ENCODE measurements at places on chromosomes 6 and 20. TPM values are rescaled to one million over a fixed set of nuclear protein-coding genes. Genes with fewer than 3 reads are reported as not detected.

The CNKSR3 gene
- total RNA-seq, result 1.5 TPM

The KLC4 gene
- 31.4 TPM for total RNA-seq

The ADGRF1 gene
- total RNA-seq, result not detected

The FAM217A gene
- total RNA-seq, result not detected

The SPO11 gene
- total RNA-seq, result not detected

The MOG gene
- total RNA-seq, result not detected

The MOCS1 gene
- total RNA-seq, result 1.1 TPM

The ECT2L gene
- 0.11 TPM for total RNA-seq

GRCh38 chr20:14972690-14973089 is 635.3 kb upstream of the FLRT3 start:
- no peaks in the 10 kb centered on the region for H3K27me3 ChIP-seq
- H3K4me1 ChIP-seq, result no peaks in the 10 kb centered on the region
- no peaks in the 10 kb centered on the region for H3K36me3 ChIP-seq
- no peak overlapping the region for H3K27ac ChIP-seq
- no peak for ATAC-seq

DNA sequence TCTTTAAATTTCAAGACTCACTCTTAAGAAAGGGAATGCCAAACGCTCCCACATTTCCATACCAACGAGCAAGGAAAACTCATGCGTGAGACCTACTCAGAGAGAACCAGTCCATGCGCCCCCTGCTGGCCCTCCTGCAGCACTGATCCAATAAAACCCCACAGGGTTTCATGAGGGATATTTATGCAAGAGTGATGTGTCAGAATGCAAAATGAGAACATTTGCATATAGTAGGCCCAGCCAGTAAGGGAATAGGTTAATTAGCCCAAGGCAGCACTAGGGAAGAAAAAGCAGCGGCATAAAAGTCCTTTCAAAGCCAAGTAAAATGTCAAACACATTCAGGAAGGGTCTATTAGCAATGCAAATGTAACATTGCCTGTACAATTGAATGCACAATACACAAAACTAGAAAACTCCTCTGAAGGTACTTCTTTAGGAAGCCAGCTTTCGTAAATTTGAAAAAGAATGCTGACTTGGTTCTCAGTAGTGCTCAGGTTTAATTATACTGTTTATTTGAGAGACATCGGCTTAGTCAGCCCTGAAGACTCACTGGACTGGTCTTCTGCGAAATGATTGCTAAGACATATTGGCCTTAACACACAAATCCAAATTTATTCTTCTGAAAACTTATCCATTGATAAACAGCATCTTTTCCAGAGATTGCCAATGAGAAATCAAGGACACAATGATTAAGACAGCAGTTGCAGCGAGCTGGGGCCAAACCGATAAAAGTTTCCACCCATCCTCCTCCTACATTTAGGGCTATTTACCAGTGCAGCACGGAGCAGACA is 93.2 kb downstream of the GMPR start:
- no peak overlapping the region for H3K27ac ChIP-seq
- ATAC-seq, result peak; percentile 87
- H3K36me3 ChIP-seq, result peaks cover 34% of the 10 kb centered on the region
- H3K4me3 ChIP-seq, result no peak overlapping the region
- H3K4me1 ChIP-seq, result peaks cover 4% of the 10 kb centered on the region

- peak; percentile 51 for ATAC-seq
- H3K36me3 ChIP-seq, result peaks cover 59% of the 10 kb centered on the region
- no peak overlapping the region for H3K4me3 ChIP-seq
- H3K27ac ChIP-seq, result peak overlapping the region; percentile 54
- no peaks in the 10 kb centered on the region for H3K27me3 ChIP-seq
Measured at GRCh38 chr6:155248008-155249001, 15.5 kb upstream of the CLDN20 start.

DNA sequence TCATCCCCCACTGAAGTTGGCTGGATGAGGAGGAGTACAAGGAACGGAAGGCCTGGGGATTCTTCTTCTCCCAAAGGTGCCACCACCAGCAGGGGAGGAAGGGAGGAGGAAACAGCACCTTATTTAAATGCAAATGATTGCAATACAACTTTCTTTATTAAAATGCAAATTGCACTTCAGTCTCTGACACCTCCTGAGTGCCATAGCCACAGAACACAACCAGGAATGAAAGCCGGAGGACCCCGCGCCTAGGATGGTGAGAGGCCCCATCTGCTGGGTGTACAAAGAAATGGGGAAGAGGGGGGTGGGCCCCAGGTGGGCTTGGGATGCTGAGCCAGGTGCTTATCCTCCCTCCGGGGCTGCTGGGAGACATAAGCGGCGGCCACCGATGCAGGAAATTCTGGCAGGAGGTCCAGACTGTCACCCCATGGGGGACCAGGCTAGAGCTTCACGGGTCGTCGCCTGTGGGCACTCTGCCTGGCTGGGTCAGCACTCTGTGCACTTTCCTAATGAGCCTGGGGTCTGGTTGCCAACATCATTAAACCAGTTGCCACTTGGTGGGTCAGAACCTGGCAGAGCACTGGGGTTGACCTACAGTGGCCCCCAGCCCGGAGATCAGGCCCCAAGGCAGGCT is 154.2 kb upstream of the MLN start:
- no peak for ATAC-seq
- no peak overlapping the region for H3K27ac ChIP-seq
- peaks cover 12% of the 10 kb centered on the region for H3K27me3 ChIP-seq

DNA sequence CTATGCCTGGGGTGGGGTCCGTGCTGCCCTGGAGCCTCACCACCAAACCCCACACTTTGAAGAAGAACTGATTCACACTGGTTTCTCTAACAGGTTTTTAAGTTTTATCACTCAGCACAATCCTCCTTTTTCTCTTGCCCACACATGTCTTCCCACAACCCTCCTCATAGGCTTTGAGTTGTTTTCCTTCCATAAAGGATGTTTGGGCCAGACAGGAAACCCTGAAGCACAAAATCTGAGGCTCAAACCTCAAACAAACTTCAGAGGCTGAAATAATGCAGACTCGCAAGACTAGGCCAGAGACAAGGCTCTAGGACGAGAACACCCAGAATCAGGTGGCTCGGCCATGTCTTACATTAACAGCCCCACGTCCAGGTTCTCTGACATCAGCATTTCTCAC is 35.3 kb downstream of the EZR start:
- ATAC-seq, result no peak
- H3K4me3 ChIP-seq, result no peak overlapping the region
- peaks cover 3% of the 10 kb centered on the region for H3K4me1 ChIP-seq
- peak overlapping the region; percentile 63 for H3K27ac ChIP-seq

DNA sequence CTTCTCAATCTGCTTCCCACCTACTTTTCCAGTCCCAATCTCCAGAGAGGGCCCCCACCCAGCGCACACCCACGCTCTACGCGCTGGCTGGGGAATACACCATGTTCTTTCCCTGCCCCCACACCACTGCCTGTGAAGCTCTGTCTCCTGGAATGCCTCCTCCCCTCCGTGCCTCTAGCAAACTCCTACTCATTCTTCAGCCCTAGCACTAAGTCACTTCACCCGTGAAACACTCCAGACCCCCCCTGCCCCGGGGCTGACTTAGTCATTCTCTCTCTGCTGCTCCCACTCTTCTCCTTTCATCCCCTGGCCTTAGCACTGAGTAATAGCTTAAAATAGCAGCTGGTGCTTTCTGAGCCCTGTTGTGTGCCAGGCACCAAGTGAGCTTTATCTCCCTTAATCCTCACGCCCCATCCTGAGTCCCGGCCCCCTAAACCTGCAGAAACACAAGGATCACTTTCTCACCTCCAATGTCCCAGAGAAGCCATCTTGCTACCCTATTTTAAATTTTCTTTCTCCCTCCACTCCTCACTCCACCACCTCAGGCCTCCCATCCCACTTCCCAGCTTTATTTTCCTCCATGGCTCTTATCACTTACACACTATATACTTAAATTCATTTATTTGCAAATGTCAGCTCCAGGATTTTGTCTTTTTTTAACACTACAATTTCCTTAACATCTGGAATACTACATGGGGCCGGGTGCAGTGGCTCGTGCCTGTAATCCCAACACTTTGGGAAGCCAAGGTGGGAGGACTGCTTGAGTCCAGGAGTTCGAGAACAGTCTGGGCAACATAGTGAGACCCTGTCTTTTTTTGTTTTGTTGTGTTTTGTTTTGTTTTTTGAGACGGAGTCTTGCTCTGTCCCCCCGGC is 6.3 kb upstream of the PARD6B start:
- H3K4me3 ChIP-seq, result no peak overlapping the region
- peak; percentile 97 for ATAC-seq
- no peaks in the 10 kb centered on the region for H3K4me1 ChIP-seq
- H3K27ac ChIP-seq, result no peak overlapping the region
- H3K27me3 ChIP-seq, result no peaks in the 10 kb centered on the region

GRCh38 chr6:166618866-166619761 is 7.9 kb downstream of the RPS6KA2 start:
- H3K36me3 ChIP-seq, result no peaks in the 10 kb centered on the region
- no peak for ATAC-seq
- H3K27me3 ChIP-seq, result peaks cover 9% of the 10 kb centered on the region
- no peaks in the 10 kb centered on the region for H3K4me1 ChIP-seq

DNA sequence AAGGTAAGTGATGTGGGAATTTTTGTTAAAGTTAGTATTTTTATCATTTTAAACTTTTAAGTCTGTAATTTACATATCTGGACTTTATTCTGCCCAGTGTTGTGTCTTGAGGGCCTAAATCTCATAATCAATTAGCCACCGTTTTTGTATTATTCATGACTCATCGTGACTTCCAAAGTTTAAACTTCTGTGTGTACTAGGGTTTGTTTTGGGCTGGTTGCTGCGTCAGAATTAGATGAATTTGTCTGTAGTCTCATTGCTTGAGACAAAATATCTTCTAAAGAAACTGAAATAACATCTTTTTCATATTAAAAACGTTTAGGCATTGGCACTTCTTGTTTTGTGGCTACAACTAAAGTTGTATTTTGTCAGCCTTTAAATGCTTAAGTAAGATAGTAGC is 41.3 kb downstream of the CDYL start:
- no peak for ATAC-seq
- H3K4me3 ChIP-seq, result no peak overlapping the region
- H3K36me3 ChIP-seq, result no peaks in the 10 kb centered on the region
- no peaks in the 10 kb centered on the region for H3K27me3 ChIP-seq

GRCh38 chr6:140401761-140402160 is 1027.3 kb upstream of the CITED2 start:
- no peaks in the 10 kb centered on the region for H3K36me3 ChIP-seq
- no peak for ATAC-seq
- no peaks in the 10 kb centered on the region for H3K4me1 ChIP-seq

- ATAC-seq, result no peak
- H3K36me3 ChIP-seq, result peaks cover 16% of the 10 kb centered on the region
- H3K27ac ChIP-seq, result no peak overlapping the region
- H3K4me3 ChIP-seq, result no peak overlapping the region
- H3K27me3 ChIP-seq, result no peaks in the 10 kb centered on the region
- no peaks in the 10 kb centered on the region for H3K4me1 ChIP-seq
Measured at GRCh38 chr20:35539756-35540212, 2.1 kb upstream of the ERGIC3 start.

DNA sequence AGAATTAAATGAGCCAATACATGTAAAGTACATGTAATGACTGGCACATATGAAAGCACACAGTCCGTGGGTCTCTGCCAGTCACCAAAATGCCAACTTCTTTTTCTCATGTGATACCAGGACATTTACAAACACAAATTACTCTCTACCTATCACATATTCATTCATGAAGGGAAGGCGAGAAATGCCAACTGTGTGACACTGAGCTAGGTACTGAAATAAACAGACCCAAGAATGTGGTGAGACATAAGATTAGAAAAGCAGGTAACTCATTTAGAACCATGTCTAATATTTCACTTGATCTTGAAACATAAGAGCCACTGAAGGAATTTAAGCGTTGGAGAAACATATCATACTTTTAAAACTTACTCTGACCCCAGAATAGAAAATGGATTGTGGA is 41.4 kb downstream of the HBS1L start:
- ATAC-seq, result no peak
- H3K36me3 ChIP-seq, result peaks cover 45% of the 10 kb centered on the region
- peaks cover 35% of the 10 kb centered on the region for H3K4me1 ChIP-seq
- H3K27me3 ChIP-seq, result no peaks in the 10 kb centered on the region
- H3K4me3 ChIP-seq, result peak overlapping the region; percentile 41
- peak overlapping the region; percentile 81 for H3K27ac ChIP-seq

DNA sequence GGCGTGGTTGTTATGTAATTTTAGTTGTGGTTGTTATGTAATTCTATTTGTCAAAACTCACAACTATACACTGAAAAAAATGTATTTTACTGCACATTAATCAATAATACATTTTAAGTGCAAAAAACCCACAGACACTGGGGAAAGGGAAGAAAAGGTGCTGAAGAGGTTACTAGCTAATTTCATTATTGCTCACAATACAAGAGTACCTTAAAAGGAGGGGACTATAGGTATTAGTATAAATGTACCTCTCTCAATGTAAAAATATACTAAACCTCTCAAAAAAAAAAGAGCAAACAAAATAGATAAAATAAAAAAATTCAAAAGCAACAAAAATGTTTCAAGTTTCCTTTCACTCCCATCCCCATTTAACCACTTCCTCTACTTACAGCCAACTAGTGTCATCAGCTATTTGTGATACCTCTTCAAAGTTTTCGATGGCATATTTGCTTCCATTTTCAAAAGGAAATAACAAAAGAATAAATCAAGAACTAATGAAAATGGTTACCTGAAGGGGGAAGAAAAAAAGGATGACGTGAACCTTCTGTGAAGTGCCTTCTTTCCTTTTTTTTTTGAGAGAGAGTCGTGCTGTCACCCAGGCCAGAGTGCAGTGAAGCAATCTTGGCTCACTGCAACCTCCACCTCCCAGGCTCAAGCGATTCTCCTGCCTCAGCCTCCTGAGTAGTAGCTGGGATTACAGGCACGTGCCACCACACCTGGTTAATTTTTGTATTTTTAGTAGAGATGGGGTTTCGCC is 30.2 kb downstream of the RANBP9 start:
- peak overlapping the region; percentile 63 for H3K27ac ChIP-seq
- H3K36me3 ChIP-seq, result peaks cover 55% of the 10 kb centered on the region
- ATAC-seq, result peak; percentile 76
- H3K27me3 ChIP-seq, result no peaks in the 10 kb centered on the region

GRCh38 chr6:53651764-53652401 is 13.7 kb downstream of the KLHL31 start:
- peak overlapping the region; percentile 91 for H3K4me3 ChIP-seq
- peak; percentile 92 for ATAC-seq
- peak overlapping the region; percentile 88 for H3K27ac ChIP-seq
- peaks cover 14% of the 10 kb centered on the region for H3K4me1 ChIP-seq
- H3K36me3 ChIP-seq, result peaks cover 5% of the 10 kb centered on the region
- no peaks in the 10 kb centered on the region for H3K27me3 ChIP-seq

- no peak overlapping the region for H3K4me3 ChIP-seq
- peak overlapping the region; percentile 55 for H3K27ac ChIP-seq
- ATAC-seq, result no peak
- H3K36me3 ChIP-seq, result no peaks in the 10 kb centered on the region
- peaks cover 12% of the 10 kb centered on the region for H3K27me3 ChIP-seq
Measured at GRCh38 chr6:105785066-105785811, 300.9 kb upstream of the PRDM1 start.

- H3K36me3 ChIP-seq, result no peaks in the 10 kb centered on the region
- ATAC-seq, result no peak
- H3K27me3 ChIP-seq, result peaks cover 10% of the 10 kb centered on the region
Measured at GRCh38 chr6:12916006-12916405, 199.4 kb downstream of the PHACTR1 start.
